ENCODE measurements at places on chromosomes 3 and 15.
A peak's percentile ranks its signal among the peaks of the same experiment; 100 is the strongest.

DNA sequence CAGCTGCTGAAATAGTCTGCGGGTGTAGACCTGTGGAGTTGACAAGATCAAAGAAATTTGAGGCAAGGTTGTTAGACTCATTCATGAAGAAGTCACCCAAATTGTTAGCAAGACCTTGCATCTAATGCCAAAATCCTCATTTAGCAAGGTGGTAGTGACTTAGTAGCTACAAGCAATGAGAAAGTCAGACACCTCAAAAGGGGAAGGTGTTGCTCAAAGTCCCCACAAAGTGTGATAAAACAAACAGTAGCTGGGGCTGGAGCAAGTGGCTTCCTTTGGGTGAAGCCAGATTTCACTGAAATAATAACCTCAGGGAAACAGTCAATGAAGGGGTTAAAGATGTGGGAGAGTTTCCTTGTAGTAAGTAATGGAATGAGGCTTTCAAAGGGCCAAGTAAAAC lies 44.9 kb downstream of the CD86 start:
- peak; percentile 54 for DNase-seq

- DNase-seq, result no peak
These were observed 371.6 kb downstream of the MCTP2 start for GRCh38 chr15:94602754-94603470.

- DNase-seq, result no peak
These were observed 15.8 kb downstream of the SPCS1 start for GRCh38 chr3:52721730-52722008.

DNA sequence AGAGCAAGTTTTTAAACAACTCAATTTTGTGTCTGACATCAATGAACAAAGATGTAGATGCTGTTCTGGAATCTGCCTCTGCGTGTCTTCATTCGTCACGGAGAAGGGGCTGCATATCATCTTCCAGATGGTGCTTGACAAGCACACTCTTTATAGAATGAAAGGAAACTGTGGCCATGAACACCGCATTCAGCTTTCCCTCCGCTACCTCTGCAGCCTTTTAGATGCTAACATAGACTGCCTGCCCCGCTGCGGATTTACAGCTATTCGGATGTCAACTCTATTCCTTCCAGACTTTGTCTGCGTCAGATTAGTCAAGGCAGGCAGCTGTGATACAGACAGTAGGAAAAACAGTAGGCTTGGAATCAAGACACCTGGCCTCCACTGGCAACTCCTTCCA lies 232.9 kb downstream of the TJP1 start:
- no peak for DNase-seq

DNA sequence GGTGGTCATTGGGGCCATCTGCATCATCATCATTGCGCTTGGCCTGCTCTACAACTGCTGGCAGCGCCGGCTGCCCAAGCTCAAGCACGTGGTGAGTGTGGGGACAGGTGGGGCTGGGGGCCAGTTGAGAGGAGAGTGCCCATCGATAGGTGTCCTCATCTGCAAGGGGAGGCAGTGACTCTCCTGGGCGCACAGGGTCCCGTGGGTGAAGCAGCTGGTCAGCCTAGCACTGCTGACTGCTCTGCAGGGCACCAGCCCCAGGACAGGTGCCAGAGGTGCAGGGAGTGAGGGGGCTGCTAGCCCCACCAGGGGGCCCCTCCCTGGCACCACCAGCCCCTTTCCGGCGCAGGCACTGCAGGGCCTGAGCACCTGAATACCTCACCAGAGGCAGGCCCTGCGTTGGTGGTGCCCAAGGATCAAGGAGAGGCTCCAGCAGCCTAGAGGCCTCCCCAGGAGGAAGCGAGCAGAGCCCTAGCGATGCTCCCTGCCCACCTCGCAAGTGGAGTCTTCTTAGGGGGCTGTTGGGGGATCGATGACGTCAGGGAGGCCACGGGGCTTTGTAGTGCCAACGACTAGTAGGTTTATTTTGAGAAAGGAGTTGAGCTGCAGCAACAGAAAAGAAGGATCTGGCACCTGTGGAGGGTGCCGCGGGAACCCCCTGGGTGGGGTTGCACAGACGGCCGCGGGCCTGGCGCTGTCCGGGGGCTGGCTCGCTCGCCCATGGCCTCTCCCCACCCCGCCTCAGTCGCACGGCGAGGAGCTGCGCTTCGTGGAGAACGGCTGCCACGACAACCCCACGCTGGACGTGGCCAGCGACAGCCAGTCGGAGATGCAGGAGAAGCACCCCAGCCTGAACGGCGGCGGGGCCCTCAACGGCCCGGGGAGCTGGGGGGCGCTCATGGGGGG lies 976 bp upstream of the ABTB1 start:
- DNase-seq, result peak; percentile 26

- DNase-seq, result no peak
These were observed 22.6 kb downstream of the SLC51A start for GRCh38 chr3:196238612-196239560.

DNA sequence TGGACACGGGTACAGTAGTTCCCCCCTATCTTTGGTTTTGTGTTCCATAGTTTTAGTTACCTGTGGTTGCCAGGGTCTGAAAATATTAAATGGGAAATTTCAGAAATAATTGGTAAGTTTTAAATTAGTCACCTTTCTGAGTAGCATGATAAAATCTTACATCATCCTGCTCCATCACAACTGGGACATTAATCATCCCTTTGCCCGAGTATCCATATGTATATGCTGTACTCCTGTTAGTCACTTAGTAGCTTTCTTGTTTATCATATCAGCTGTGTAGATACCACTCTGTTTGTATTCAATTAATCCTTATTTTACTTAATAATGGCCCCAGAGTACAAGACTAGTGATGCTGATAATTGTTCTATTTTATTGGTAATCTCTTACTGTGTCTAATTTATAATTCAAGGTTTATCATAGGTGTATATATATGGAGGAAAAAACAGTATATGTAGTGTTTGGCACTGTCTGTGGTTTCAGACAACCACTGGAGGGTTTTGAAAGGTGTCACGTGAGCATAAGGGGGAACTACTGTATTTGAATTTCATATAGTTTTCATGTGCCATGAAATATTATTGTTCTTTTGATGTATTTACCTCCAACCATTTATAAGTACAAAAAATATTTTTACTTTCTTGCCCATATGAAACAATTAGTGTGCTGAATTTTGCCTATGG lies 41.4 kb downstream of the CTDSPL2 start:
- peak; percentile 48 for DNase-seq

- no peak for DNase-seq
These were observed 72.9 kb downstream of the TMCC1 start for GRCh38 chr3:129820587-129820986.

- no peak for DNase-seq
These were observed 21.5 kb downstream of the CCDC33 start for GRCh38 chr15:74257623-74258022.
